ENCODE measurements at places on chromosomes 6 and 20.

DNA sequence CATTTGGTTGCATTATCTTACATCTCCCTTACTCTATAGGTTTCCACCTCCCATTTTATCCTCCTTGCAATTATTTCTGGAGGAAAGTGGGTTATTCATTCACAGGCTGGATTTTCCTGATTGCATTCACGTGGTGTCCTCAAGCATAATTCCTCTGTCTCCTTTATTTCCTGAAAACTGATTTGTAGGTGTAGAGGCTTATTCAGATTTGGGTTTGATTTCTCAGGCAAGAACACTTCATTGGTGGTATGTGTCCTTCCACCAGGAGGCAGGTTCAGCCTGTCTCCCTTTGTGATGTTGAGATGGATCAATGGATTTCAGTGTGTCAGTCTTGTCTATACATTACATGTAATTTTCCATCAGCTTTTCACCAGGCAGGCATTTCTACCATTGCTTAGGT is 17.3 kb downstream of the DNPH1 start:
- no peak for DNase-seq

DNA sequence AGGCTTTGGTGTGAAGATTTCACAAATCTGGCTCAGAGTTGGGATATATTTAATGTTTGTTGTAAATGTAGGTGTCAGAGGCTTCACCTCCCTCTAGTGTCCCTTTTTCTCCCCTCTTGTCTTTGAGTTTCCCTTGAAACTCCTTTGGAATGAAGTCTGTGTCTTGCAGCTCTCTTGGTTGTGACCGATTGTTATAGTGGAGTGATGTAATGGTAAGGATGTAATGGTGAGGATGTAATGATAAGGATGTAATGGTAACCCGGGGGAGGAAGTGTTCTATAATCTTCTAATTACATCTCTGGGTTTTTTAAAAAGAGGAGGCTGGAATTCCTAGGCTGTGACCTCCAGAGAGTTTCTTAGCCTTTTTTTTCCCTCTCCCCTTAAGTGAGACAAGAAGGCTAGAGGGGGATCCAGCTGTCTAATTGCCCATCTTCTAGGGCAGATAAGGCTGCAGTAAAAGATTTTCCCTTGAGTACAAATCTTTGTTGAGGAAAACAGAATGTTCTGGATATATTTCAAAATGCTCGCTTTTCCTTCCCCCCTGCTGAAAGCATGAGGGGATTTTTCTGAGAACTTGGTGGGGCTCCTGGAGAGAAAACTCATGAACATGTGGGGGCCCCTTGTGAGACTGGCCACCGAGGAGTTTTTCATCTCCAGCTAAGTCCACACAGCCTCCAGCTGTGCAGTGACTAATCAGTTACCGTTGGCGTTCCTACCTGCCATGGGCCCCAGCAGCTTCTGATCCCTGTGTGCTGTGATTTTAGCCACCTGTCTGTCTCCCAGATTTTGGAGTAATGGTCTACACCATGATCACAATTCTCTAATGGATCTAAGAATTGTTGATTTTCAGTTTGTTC is 156.7 kb upstream of the PMEPA1 start:
- no peak for DNase-seq

DNA sequence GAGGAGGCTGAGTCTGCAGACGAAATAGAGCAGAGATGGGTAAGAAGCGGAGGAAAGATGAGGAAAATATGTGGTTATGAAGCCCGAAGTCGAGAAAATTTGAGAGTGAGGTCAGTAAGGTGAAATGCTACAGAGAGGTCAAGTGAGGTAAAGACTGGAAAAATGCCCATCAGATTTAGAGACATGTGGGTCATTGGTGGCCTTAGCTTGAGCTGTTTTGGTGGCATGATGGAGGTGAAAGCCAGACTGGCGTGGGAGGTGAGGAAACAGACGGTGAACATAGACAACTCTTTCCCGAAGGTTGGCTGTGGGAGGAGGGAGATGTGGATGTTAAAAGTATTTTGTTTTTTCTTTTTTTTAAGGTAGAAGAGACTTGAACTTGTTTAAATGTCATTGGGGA is 9.4 kb downstream of the ARFGEF2 start:
- DNase-seq, result no peak

DNA sequence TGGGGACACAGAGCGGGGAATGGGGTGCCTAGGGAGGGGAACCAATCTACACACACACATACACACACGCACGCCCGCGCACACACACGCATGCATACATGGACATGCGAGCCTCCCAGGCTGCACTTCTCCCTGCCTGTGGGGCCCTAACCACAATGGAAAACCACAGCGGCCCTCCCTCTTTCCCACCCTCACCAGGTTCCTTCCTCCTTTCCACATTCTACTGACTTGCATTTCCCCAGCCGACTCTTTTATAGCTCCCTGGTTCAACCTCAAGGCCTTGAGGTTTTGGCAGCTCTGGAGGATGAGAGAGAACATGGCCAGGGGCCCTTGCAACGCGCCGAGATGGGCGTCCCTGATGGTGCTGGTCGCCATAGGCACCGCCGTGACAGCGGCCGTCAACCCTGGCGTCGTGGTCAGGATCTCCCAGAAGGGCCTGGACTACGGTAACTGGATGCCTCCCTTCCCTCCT is at the start of gene BPI:
TSS of gene BPI (plus strand) at position 249 of the 472 bp plus-strand sequence. CDS start at position 317, 68 bp downstream.
- DNase-seq, result no peak

DNA sequence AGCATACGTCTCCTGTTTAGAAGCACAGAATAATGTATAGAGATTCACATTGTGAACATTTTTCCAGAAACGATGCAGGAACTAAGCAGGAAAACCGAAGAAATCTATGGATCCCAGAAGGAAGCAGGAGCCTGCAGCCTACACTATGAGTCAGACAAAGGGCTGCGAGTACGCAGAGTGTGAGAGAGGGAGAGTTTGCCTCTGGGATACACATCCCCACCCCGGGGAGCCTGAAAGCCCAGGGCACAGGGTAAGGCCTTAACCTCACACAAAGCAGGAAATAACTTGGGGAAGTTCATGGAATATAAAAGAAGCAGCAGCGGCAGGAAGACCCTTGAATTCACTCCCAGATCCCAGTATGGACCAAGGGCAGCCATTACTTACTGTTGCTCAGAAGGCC is 842.1 kb upstream of the MANEA start:
- DNase-seq, result no peak

GRCh38 chr20:47392721-47393073 is 36.2 kb upstream of the ZMYND8 start:
- DNase-seq, result no peak
